Inflammatory macrophage treated with lipopolysaccharide for 4 hours (primary cell): ENCODE measurements at places on chromosomes 13 and 19.

DNA sequence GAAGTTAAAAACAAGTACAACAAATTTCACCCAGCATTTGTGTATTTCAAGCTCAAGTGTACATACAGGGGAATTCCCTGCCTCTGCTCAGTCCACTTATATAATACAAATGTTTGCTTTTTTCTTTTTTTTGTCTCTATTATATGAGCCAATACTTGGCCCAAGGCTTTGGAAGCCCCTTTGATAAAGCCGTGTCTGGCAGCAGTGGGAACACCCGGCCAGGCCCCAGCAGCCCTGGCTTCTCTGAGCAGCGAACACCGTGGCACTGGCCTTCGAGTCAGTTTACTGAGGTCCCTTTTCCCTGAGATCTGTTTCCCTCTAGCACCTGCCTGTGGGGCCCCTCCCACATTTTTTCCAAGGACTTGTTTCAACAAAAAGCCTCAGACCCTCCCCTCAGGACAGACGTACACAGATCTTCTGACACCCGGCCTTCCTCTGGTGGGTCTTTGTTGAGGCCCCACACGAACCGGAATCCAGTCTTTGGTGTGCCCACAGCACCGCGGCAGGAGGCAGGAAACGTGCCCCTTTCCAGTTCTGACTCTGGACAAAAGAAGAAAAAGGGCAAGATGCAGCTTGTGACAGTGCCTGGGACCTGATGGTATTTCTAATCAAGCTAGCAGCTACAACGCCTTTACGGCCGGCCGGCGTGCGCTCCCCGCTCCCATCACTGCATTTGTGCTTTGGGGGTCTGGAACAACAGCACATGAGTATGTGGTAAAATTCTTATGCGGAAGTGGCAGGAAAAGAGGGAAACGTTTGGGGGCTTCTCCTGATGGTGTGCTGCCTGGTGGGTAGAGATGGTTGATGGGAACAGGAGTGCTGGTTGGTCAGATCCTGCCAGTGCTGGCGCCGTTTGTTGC is 13.8 kb downstream of the SIPA1L3 start:
- DNase-seq = no peak

GRCh38 chr19:37975071-37975470 is 68.1 kb downstream of the SIPA1L3 start:
- DNase-seq = no peak

DNA sequence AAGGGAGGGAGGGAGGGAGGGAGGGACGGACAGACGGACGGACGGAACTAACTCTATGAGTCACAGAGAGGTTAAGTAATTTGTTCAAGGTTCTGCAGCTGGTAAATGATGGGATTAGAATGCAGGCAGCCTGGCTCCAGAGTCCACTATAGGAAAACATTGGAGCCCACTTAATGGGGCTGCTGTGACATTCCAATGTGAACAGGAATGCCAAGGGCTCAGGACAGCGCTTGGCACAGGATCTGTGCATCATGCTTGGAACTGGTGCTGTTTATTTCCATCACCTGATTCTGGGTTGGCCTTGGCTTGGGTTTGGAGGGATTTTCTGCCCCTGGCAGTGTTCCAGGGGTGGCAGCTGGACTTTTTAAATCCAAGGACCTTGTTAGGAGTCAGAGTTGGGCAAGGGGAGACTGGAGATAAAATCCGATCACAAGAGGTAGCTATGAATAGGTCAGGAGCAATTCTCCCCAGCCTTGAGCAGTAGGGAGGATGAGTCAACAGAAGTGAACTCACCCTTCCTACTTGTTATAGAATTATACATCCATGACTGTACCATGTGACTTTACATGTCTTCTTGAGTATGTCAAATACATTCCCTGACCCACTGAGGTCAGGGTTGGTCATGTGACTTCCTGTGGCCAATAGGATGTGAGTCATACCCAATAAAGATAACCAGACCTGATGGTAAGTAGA is 7.8 kb upstream of the HIF3A start:
- DNase-seq = peak; percentile 35

DNA sequence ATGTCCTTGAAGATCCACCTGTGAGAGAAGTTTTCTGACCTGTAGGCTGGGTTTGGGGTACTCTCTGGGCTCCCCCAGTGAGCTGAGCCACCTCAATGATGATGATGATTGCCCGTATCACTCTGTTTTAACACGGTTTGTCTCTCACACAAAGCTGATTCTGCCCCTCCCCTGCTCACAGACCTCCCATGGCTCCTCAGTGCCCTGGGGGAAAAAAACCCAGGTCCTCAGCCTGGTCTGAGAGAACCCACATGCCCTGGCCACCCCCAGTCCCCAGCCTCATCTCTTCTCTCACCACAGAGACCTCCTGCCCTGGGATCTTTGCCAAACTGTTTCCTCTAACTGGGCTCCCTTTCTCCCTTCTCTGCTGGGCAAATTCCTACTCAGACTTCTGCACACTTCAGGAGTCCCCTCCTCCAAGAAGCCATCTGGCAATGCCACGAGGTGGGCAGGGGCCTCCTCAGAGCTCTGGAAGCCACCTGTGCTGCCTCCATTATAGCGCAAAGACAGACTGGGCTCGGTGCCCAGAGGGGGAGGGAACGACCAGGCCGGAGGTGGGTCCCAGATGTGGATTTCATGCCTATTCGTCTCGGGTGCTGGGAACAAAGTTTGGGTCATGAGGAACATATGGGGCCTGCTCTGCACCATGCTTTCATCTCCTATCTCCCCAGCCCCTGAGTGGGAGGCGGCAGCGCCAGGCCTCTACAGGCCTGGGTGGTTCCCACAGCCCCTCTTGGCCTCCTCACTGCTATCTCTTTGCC is 8.5 kb upstream of the CA11 start:
- DNase-seq = no peak

DNA sequence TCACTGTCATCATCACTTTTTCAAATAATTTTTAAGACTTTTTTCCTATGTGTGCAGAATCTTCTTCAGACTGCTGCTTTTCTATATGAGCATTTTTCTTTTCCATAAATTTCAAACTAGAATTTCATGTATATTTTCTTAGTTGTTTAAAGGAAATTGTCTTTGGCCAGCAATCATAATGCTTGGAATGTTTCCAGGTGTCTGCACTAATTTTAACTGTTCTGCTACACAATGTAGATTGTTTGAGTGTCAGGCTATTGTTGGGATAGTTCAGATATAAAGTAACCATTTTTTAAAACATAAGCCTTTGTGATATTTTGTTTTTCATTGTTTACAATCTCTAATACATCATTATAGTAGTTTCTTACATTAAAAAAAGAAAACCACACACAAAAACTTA is 1418.5 kb downstream of the EFNB2 start:
- DNase-seq = no peak

DNA sequence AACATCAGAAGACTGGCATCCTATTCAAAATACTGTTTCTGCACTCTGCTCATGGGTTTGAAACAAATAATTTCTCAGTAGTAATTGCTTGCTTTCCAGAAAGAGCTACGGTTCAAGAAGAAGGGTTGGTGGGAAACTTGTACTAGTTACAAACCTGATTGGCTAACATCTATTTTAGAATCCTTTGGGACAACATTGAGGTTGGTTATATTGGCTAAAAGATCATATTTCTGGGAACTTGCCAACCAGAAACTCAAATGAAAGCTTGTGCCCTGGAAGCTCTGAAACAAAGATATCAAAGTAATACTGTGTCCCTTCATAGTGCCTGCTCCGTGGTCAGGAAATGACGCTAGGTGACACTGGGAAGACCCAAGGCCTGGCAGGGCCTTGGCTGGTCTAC is 141.7 kb downstream of the LACC1 start:
- no peak for DNase-seq

GRCh38 chr19:51777570-51778462 is 16.8 kb downstream of the FPR2 start:
- DNase-seq = peak; percentile 89

DNA sequence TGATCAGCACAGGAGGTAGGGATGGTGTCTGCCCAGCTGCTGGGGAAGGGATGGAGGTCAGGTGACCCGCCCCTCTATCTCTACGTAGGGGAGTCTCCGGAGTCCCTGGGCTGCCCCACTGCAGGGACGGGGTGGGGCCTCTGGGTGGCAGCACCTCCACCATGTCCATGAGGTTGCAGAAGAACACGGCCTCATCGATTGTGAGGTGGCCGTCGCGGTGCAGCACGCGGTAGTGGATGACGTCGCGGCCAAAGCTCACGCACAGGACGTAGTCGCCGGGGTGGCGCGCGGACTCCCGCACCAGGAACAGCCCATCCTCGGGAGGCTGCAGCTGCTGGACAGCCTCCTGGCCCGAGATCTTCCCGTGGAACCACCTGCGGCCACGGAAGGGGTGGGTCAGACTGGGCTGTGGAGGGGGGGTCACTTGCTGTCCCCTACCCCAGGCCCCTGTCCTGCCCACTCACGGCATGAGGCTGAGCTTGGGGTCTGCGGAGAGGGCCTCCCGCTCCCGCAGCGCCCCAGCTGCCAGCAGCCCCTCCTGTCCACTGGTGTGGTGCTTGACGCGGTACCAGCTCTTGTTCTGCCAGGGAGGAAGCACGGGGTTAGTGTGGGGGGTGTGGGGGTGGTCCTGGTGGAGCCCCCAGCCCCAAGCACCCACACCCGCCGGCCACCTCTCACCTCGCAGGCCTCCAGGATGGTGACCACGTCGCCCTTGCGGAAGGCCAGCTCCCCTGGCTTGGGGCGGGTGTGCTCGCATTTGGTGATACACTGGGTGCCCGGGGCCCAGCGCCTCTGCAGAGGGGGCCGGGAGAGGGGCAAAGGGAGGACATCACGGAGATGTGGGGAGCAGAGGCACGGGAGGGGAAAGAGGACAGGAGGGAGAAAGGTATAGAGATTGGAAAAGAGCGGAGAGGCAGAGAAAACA is 2.3 kb downstream of the MATK start:
- DNase-seq = no peak

- no peak for DNase-seq
Observed at GRCh38 chr13:93687261-93687660, 460.7 kb downstream of the GPC6 start.

DNA sequence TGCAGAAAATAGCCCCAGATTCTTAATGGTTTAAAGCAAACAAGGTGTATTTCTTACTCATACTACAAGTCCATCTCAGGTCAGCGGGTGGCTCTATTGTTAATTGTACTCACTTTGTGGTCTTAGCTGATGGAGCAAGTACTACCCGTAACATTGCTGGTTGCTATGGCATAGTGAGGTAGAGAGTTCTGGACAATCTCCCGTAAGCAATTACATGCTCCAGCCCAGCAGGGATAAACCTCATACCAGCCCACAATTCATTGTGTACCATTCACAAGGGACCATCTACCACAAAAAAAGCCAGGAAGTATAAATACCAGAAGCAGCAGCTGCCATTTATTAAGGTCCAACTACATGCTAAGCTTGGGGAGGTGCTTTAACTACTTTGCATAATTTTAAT is 167.1 kb downstream of the PCDH9 start:
- no peak for DNase-seq

GRCh38 chr19:48989701-48990291 is 3.3 kb downstream of the GYS1 start:
- DNase-seq = no peak

DNA sequence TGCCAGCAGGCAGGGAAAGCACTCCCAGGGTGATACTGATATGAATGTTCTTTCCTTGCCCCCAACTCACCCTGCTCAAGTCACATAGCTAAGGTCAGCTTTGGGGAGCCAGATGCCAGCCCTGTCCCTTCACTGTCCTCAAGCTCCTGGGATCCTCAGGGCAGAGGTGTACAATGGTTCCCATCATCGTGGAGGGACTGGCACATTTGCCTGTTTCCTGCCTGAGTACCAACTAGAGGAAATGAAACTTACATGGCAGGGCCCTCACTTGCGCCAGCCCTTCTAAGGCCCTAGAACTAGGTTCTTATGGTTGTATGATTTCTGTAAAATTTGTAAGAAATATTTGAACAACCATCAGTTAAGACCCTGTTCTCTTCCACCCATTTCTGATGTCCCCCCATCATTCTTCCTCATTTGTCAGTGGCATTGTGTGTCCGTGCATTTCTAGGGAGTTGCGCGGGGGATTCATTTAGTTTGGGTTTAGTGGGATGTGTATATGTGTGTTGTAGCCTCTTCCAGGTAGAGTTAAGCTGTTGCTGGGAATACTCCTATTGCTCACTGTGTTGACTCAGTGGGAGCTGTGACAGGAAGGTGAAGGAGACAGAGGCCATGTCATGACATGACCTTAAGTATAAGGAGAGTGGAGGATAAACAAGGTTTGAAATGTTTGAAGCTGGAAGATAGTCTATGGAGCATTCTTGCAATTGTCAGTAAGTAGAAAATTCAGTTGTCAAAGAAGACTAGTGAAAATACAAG is 41.3 kb upstream of the RCBTB2 start:
- DNase-seq = peak; percentile 67

DNA sequence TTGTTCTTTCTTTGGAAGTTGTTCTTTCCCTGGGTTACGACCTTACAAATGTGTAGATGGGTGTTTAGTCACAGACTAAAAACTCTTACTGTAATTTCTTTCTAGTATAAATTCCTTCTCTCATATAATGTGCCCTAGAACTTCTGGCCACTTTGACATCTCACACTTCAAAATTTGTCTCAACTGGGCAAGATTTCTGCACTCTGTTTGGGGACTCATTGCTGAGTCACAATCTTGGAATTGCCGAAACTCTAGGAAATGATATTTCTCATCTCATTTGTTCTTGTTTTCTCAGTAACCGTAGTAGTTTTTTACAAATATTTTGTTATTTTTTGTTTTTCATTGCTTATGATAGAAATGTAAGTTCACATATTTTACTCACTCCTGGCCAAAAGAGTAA is 2523.2 kb upstream of the PCDH20 start:
- DNase-seq = no peak

- DNase-seq = no peak
Observed at GRCh38 chr13:22001336-22001735, 330.5 kb downstream of the FGF9 start.

- DNase-seq = no peak
Observed at GRCh38 chr19:53519446-53519845, 18.5 kb upstream of the ZNF331 start.

DNA sequence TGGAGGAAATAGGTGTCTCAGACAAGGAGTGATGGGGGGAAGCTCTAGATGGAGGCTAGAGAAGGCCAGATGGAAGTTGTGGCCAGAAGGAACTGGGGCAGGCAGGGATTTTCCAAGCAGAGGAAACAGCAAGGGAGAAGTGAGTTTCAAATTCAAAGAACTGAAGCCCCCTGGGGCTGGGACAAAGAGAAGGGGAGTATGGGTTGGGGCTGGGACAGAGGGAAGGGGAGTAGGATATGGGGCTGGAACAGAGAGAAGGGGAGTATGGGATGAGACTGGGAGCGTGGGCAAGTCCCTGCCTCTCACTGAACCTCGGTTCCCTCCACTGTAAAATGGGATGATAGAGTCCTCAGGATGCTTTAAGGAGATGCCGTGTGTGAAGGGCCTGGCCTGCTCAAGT is 1.9 kb upstream of the GTF2F1 start:
- no peak for DNase-seq

DNA sequence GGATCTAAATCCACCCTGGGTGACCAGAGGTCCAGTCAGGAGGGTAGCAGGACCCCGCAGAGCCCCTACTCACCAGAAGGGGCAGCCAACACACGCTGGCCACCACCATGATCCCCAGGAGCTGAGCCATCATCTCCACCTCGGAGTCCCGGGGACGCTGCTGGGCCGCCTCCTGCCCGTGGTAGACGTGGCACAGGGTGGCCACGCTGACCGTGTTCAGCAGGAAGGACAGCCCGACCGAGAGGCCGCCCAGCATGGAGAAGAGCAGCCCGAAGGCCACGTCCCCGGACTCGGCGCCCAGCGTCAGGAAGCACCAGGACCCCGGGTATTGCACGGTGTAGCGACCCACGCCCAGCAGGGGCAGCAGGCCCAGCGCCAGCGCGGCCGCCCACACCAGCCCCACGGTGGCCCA is 6.9 kb downstream of the TBXA2R start:
- DNase-seq = no peak

- no peak for DNase-seq
Observed at GRCh38 chr19:7986321-7987113, 18.9 kb downstream of the ELAVL1 start.

- DNase-seq = no peak
Observed at GRCh38 chr13:45136741-45137504, 16.6 kb downstream of the GTF2F2 start.
